ENCODE measurements at places on chromosomes 3 and 15.

GRCh38 chr15:27535445-27536129 is 563.5 kb downstream of the OCA2 start:
- DNase-seq, result no peak

- no peak for DNase-seq
Observed at GRCh38 chr15:24318981-24319380, 356.6 kb upstream of the NPAP1 start.

DNA sequence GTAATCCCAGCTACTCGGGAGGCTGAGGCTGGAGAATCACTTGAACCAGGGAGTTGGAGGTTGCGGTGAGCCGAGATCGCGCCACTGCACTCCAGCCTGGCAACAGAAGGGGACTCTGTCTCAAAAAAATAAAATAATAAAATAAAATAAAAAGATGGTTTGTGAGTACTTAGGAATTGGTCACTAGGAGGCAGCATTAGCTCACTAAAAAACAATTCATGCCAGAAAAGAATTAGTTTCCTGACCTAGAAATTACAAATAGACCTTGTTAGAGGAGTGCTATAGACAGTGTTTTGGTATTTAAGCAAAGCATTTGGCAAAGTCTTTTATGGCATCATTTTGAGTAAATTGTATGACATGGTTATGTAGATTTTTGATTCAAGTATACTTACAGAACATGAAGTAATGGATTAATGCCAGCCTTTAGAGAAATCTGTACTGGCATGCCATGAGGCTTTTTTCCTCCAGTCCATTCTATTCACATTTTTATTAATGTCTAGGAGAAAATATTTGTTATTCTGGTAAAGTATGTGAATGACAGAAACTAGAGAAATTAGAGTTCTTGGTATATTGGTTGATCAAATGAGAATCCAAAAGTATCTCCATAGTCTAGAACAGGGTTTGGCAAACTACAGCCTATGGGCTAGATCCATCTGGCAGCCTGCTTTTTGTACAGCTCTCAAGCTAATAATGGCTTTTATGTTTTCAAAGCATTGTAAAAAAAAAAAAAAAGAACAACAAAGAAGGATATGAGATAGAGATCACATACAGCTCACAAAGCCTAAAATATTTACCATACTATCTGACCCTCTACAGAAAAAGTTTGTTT is 81.6 kb downstream of the LRRC49 start:
- DNase-seq, result no peak

DNA sequence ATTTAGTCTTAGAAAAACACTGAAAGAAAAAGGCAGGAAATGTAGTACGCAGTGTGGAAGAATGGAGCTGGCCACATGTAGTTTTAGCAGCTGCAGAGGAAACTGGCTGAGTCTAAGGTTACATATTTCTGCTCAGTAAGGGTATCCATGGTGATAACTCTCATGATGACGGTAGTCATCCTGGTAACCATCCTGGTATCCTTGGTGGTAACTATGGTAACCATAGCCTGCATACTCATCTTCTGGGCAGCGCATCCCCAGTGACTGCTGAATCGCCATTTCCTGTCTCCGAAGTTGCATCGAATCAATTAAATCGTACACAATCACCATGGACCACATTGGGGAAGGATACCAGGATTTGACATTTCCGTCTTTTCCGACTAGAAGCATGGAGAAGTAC is 35.7 kb downstream of the CCDC80 start:
- DNase-seq, result peak; percentile 14

DNA sequence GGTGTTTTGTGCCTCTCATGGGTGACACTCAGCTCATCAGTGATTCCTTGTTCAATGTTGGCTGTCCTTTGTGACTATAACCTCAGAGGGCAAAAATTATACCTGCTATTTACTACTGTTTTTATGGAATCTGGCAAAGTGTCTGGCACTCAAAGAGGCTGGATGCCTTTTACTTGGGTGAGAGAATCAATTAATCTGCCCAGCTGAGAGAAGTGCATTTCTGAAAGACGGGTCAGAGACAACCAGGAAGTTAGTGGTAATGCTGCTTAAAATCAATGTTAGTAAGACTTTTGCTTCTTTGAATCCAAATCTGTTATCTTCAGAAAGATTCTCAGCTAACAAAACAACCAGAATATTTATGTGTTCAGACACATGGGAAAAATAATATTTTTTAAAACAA is 436.2 kb upstream of the SUCLG2 start:
- no peak for DNase-seq

GRCh38 chr15:95919460-95919859 is 411.0 kb upstream of the NR2F2 start:
- no peak for DNase-seq

GRCh38 chr3:143586576-143586975 is 261.7 kb downstream of the SLC9A9 start:
- no peak for DNase-seq

GRCh38 chr3:115709093-115709492 is 85.8 kb downstream of the GAP43 start:
- no peak for DNase-seq

GRCh38 chr3:95424279-95424678 is 1361.4 kb downstream of the NSUN3 start:
- no peak for DNase-seq

GRCh38 chr15:87477737-87478686 is 778.5 kb downstream of the NTRK3 start:
- DNase-seq, result no peak

DNA sequence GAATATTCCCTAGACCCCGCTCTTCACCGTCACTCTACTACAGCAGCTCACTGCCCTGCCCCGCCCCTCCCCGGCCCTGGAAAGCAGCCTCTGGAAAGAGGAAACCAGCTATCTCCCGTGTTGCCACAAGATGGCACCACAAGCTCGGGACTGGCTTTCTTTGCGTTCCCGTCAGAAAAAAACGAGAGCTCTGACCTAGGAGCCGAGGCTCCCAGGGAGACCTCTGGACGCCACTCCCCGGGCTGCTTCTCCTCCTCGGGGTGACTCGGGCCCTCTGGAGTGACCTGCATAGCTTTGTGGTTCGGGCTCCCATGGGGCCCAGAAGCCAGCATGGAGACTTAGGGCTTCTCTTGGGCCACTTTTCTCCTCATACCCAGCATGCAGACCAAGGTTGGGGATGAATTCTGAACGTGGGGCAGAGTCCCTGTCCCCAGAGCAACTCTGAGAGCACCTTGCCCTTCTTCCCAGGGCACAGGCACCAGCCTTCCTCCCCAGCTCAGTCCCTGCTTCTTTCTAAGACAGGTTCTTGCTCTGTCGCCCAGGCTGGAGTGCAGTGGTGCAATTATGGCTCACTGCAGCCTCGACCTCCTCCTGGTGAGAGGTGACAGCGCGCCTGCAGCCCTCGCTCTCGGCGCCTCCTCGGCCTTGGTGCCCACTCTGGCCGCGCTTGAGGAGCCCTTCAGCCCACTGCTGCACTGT is 19.0 kb downstream of the STOML1 start:
- DNase-seq, result peak; percentile 91

DNA sequence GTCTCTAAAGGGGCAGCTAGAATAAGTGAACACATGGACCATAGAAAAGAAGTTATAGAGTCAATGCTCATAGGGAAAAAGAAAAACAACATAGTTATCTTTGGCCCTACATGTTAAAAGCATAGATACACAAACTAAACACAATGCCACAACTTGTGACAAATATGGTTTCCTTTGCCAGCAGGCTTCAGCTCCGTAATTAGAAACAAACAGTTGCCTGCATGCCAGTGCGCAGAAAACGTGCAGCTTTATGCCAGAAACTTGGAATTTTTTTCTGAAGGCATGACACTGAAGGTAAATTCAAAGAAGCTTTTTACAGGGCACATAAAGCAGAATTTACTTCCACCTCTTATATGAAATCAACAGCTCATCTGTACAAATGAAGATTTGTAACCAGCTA is 2.2 kb upstream of the CPNE4 start:
- DNase-seq, result no peak

GRCh38 chr3:133987136-133987535 is 42.6 kb downstream of the SLCO2A1 start:
- no peak for DNase-seq

GRCh38 chr15:69736161-69736560 is 283.5 kb downstream of the RPLP1 start:
- DNase-seq, result no peak

DNA sequence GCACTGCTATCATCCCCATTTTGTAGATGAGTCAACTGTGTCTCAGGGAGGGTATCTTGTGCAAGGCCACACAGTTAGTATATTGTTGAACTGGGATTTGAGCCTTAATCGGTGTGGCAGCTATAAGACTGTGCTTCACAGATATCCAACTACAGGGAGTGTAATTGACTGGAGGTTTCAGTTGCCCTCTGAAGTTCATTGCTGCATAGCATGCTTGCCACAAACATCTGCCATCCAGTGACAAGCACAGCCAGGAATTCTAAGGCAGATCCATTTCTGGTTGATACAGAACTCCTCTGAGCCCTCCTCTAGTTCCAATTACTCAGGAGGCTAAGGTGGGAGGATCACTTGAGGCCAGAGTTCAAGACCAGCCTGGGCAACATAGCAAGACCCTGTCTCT is 16.4 kb downstream of the FSD2 start:
- DNase-seq, result no peak

DNA sequence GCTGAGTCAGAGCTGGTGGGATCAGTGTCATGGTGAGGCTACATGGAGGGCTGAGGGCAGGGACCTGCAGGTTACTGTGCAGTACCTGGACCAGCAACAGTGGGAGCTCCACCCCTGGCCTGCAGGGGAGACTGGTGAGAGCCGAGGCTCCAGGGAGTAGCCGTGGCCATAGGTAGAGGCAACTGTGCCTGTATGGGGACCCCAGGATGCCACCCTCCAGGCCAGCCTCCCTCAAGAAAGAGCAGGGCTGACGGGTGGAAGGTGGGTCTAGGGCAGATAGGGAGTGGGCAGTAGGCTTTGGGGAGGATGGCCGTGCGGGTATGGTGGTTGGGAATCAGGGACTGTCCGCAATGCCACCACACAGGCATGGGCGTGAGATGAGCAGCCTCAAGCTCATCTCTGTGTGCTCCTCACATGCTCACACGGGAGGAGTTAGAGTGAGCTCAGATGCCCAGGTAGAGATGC is 35.5 kb downstream of the FBLN2 start:
- no peak for DNase-seq

DNA sequence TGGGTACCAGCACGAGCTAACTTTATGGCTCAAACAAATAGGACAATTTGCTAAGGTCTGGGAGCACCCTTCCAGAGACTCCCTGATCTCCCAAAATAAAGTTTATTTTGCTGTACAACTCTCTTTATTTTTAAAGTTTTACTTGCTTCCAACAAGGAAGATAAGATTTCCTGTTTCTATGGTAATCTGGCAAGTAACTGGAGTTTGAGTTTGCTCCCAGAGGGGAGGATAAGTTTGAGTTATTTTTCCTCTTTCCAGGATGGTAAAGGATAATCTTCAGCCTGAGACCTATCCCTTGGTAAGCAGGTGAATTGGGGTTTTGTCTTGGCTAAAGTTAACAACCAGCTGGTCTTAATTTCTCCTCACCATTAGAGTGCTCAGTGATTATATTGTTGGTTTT is 1019.4 kb upstream of the ALCAM start:
- DNase-seq, result no peak

DNA sequence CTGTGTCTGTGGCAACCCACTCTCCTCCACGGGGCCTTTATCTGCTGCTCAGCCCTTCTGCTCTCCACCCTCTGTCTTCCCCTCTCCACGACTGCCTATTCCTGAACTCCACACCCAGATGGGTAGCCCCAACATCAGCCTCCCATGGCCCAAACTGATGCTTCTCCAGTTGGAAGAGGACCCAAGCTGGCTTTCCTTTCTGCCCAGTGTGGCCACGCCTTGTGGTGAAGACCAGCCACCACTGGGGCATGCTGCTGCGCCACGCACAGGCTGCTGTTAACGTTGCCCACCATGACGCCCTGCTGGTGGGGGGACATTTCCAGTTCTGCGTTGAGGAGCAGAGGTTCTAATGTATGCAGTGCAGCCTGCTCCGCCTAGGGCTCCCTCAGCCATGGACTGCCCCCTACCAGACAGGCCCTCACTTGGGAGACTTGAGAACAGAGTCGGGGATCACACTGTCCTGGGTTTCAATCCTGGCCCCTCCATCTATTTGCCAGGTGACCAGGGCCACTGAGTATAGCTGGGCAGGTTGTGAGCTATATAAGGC is 26.9 kb downstream of the CFAP100 start:
- no peak for DNase-seq

DNA sequence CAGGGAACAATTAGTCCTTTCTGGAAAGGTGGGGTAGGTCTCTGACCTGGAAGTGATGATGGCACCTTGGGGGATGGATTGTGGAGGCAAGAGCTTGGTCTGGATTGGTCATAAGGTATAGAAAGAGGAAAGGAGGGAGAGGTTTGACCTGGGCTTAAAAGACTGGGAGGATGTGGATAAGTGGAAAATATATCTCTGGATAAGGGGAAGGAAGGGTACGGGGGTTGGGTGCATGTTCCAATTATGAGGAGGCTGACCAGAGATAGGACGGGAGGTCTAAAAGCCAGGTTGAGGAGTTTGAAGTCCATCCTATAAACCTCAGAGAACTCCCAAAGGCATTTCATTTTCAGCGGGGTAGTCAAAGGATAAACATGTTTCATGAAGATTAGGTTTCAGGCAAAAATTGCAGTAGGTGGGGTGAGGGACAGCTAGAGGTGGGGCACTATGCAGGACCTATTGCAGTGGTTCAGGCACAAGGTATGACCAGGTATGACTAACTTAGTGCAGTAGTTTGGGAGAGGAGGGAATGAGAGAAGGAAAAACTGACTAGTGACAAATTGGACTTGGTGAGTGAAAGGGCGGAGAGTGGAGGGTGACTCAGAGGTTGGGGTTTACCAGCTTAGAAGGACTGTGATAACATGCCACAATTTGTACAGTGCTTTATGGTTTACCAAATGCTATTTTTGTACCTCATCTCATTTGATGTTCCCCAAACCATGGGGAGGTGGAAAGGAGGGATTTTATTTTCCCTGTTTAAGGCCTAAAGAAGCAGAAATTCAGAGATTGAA is 10.7 kb downstream of the PDE8A start:
- DNase-seq, result peak; percentile 72

GRCh38 chr3:13235079-13235478 is 161.8 kb upstream of the IQSEC1 start:
- no peak for DNase-seq

GRCh38 chr15:39183164-39183881 is 397.6 kb upstream of the THBS1 start:
- no peak for DNase-seq

DNA sequence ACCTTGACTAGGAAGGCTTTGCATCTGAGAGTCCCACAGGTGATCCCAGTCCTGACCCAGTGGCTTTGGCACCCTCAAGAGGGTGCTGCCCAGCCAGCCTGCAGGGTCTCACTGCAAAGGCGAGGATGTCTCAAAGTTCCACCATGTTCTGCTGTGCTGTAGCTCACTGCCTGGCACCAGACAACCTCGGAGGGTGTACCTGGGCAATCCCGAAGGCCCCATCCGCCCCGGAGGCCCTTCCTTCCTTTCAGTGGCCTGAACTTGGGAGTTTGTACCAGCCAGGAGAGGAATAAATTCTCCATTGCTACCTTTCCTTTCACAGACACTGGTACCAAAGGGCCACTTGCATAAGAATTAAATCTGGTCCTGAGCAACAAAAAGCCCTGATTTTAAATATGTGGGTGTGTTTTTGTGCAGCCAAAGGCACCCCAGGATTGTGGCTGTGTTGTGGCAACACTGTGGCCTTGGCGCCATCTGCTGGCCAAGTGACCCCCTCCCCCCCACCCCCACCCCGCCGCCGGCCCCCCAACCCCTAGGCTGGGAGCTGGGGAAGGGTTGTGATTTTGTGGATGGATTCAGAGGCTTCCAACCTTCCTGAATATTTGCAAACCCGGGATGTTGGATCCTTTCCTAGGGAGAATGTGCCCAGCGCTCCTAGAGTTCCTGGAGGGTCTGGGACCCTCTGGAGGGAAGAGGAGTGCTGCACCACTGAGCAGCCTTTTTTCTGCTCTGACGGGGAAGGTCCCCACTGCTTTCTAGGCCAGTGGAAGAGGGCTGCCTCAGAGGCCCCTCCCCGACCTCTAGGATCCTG is 9.7 kb upstream of the PTPN23 start:
- DNase-seq, result peak; percentile 69
